ENCODE measurements at places on chromosomes 12 and 14.

DNA sequence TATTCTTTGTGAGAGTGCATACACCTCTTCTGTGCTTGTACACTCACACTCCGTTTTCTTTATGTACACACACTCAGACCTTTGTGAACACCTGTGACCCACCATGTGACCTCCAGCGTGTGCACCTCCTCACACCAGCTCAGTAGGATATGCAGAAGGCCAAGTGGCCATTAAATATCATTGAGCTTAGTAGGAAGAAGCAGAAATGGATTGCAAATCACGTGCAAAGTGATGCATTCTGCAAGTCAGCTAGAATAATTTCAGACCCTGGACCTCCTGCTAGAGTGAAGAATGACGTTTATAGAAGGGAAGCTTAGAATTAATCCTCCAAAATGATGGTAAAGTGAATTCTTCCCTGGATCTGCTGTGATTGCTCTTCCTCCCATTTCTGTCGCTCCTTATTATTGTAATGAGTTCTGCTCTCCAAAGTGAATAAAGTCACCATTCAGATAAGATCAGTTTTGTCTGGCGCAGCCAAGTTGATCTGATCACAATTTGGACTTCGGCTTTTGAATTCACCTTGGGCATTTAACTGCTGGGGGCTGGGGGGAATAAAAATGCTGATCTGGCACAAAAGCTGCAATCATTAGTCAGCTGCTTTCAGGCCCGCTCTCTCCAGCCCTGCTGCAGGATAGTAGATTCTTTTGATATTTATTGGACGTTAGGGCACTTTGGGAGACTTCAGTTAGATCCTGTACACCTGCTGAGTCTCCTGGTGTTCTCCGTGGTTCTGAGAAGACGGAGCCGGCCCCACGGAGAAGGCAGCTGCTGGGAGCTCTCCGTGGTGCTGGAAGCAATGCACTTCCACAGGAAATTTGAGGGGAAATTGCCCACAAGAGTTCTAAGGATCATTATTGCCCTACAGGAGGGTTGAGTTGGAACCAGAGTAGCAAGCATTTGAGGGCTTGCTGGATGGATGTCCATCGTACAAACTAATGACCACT is 12.4 kb upstream of the NRXN3 start:
- no peak for DNase-seq

GRCh38 chr14:74048281-74048680 is 29.1 kb downstream of the BBOF1 start:
- DNase-seq: no peak

DNA sequence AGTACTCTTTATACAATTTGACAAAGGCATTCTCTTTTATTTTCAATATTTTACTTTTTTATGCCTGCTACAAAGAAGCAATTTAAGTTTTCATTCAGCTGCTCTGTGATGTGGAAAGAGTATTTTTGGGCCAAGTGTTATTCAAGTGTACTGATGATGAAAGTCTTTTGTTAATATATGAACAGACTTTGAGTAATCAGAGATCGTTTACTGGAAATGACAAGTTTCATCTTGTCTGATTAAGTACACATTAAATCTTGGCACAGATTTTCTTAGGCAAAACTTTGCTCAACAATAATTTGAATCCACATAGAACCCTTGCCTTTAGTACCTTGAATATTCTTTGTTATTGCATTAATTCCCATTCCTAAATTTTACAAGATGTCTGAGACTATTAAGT is 13.3 kb upstream of the PZP start:
- DNase-seq: no peak

GRCh38 chr12:52066346-52067080 is 3.3 kb upstream of the ATG101 start:
- no peak for DNase-seq

DNA sequence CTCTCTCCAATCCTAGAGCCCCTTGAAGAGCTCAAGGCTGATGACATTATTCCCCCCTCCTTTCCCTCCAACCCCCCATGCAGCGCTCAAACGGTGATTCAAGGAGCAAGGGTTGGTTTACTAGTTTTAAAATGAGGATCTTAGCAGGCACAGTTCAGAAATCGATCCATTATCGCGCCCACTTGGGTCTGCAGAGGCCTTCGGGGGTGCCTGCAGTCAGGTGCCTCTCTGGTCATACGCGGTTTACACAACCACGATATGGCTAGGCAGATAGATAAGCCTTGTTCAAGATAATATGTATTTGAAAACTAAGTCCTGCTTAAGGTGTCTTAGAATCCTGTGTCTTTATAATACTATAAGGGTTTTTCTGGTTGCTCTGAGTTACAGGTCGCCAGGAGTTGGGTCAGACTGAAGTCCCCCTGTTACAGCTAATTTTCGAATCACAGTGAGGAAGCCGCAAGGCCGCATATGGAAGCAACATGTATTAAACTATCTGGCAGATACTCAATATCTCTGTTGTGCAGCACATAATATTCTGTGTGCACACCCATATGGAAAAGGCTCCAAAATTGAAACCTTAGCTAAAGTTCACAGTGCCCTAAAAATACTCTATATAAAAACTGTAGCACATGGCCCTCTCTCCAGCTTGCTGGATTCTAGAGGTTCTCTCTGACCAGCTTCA is 10.0 kb downstream of the BHLHE41 start:
- no peak for DNase-seq

GRCh38 chr12:99087278-99087677 is 442.2 kb downstream of the APAF1 start:
- DNase-seq: no peak

DNA sequence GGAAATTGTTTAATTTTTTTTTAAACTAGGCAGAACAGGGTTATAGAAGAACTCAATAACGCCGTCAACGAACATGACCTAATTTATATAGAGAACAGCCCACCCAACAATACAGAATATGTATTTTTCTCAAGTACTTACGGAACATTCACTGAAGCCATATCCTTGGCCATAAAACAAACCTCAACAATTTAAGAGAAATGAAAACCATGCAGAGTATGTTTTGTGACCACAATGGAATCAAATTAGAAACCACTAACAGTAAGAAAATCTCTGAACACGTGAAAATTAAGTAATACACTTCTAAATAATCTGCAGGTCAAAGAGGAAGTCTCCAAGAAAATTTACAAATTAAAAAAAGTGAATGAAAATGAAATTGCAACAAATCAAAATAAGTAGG is 9.4 kb downstream of the SART3 start:
- no peak for DNase-seq

DNA sequence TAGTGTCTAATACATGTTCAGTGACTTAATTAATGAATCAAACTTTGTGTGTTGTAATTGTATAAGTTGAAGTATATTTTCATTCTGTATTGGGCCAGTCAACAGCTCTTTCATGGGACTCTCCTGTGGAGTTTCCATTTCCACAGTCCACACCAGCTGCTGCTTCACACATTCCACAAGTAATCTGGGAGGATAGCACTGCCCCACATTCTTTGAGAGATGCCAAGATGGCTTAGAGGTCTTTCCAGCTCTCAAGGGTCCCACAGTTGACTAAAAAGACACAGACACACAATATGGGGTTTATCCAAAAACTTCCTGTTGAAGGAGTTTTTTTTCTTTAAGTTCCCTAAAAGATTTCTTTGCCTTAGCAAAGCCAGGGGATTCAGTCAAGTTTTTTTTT is 408.3 kb downstream of the AACS start:
- no peak for DNase-seq

GRCh38 chr12:120101182-120101581 is 15.4 kb downstream of the RAB35 start:
- no peak for DNase-seq

- no peak for DNase-seq
Observed at GRCh38 chr14:25394356-25394755, 344.4 kb upstream of the STXBP6 start.

DNA sequence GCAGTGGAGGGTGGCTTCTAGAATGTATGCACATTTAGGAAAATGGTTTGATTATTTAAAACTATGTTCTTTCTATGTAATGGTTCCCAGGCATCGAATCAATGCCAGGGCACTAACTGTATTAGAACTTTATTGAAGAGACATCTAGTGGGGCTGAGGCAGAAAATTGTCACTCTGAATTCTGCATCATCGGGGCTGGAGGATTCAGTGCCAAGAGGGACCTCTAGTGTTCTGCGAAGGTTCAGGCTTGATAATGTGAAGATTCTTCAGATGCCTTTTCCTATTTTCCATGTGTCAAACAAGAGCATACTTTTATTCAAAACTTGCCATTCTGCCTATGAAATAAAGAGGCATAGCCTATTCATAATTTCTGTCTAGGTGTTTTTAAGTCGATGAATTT is 146.3 kb downstream of the CAND1 start:
- DNase-seq: no peak

- no peak for DNase-seq
Observed at GRCh38 chr12:82314406-82314892, 43.7 kb downstream of the CCDC59 start.

GRCh38 chr14:54309615-54310014 is 87.2 kb upstream of the CDKN3 start:
- no peak for DNase-seq

- no peak for DNase-seq
Observed at GRCh38 chr12:7099290-7099996, 7.2 kb upstream of the C1R start.

- DNase-seq: no peak
Observed at GRCh38 chr12:28223858-28224257, 33.6 kb downstream of the CCDC91 start.

DNA sequence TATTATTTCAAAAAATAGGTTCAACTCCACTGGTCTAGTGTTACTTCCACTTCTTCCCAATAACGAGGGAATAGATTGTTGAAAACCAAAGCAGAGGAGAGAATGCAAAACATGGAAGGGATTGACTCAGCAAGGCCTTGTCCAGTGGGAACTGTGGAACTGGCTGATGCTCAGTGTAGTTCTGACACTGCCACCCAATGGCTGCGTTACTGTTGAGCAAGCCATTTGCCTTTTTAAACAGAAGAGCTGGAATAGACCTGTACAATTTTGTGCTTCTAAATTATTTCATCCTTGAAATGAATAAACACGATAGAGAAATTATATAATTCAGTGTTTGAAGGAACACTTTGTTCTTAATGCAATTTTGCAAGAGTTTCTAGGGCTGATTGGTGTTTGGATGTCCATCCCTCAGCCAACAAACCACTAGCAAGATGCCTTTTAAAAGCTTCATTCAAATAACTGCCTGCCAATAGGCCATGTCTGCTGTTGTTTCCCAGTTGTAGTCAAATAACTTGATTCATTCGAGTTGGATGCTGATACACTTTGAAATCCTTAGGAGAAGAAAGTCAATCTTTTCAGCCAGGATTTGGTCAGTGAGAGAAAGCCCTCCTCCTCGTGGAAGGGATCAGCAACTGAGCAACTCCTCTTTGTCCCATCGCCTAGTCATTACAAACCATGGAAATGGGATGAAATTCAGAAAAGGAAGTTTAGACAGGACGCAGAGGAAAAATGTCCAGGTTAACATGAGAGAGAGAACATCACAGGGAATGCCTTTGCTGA is 7.3 kb upstream of the MGP start:
- DNase-seq: no peak

GRCh38 chr12:31471823-31472222 is 119.1 kb downstream of the DENND5B start:
- no peak for DNase-seq

- no peak for DNase-seq
Observed at GRCh38 chr12:124664395-124665111, 97.1 kb upstream of the NCOR2 start.

- DNase-seq: no peak
Observed at GRCh38 chr12:126369487-126370463, 1304.5 kb downstream of the AACS start.

- no peak for DNase-seq
Observed at GRCh38 chr14:35320472-35320871, 28.3 kb downstream of the PSMA6 start.

- DNase-seq: no peak
Observed at GRCh38 chr14:20468764-20469241, 403 bp upstream of the PNP start.

DNA sequence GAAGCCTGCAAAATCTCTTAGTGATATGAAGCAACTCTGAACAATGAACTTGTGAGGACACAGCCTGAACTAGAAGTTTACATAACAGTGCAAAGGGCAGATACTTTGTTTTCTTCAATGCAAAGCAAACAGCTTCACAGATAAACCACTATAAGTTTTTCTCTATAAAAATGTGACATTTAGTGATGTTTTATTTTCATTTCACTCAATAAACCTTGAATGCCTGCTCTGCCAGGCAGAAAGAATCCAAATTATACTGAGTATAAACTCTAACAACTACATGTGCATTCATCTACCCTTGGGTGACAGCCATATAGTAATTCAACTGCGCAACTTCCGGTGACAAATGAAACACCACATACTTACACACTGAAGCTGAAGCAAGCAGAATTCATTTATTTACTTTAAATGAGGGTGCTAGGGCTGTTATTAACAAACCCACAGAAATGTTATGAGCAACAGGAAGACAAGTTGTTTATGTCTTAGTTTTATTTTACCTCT is 10.3 kb downstream of the DCP1B start:
- peak; percentile 76 for DNase-seq

- no peak for DNase-seq
Observed at GRCh38 chr14:54197369-54197768, 199.4 kb upstream of the CDKN3 start.

DNA sequence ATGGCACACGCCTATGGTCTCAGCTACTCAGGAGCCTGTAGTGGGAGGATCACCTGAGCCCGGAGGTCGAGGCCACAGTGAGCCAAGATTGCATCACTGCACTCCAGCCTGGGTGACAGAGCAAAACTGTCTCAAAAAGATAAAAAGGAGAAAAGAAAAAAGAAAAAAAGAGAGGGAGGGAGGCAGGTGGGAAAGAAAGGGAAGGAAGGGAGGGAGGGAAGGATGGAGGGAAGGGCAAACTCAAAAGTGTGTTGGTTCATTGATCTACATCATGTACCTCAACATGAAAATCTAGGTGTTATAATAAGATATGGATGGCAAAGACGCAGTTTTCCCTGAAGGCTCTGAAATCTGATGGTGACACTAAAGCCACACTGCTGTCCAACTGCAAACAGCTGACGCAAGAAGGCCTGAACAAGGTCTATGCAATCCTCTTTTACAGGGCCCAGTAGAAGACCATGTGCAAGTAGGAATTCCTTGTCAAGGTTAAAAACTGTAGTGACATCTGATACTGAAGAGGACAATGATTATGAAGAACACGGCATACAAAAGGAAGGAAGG is 143.6 kb downstream of the ITPR2 start:
- DNase-seq: no peak

GRCh38 chr12:14890701-14891100 is 5.0 kb upstream of the MGP start:
- no peak for DNase-seq

- DNase-seq: no peak
Observed at GRCh38 chr14:62187265-62187664, 425.0 kb downstream of the SNAPC1 start.

DNA sequence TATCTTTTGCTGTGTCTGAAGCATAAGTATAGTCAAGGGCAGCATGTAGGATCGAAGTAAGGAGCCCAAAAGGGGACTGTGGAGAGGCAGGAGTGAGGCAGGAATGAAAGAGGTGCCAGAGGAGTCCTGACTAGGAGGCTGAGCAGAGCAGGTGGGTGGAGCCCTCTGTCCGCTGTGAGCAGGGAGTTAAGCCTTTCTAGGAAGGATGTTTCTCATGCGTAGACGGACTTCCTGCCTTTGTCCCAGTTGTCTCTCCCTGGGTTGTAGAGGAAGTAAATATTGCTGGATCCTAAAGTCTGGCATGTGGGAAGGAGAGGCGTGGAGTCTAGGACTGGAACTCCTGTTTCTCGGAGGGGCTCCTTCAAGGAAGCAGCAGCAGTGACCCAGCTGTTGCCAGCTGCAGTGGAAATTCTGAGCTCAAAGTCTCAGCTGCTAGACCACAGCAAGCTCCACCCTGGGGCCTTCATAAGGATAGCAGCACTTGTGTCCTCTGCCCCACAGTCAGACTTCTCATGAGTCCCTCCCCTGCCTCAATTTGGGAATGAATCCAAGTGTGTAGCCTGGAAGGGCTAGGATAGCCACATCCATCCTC is 44.0 kb downstream of the RBMS2 start:
- DNase-seq: no peak
